Activated CD4-positive, alpha-beta T cell treated with anti-CD3 and anti-CD28 coated beads for 1 hour (primary cell): ENCODE measurements at places on chromosomes 16 and 17.
A peak's percentile ranks its signal among the peaks of the same experiment; 100 is the strongest.

GRCh38 chr17:29283961-29284360, 10.0 kb downstream of the NUFIP2 start:
- no peak for DNase-seq

DNA sequence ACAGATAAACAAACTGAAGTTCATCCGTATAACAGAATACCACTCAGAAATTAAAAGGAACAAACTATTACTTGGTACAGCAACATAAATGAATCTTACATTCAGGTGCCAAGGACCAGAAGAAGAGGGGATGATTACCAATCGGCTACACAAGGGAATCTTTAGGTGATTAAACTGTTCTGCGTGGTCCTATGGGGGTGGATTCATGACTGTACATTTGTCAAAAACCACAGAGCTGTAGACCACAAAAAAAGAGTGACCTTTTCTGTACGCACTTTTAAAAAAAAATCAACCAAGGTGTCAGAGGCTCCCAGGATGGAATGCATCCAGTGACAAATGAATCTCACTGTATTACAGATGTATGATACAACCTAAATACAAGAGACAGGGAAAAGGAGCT, 110.8 kb downstream of the CDYL2 start:
- DNase-seq: no peak

GRCh38 chr17:68462381-68463210, 5.3 kb upstream of the WIPI1 start:
- DNase-seq: peak; percentile 44

DNA sequence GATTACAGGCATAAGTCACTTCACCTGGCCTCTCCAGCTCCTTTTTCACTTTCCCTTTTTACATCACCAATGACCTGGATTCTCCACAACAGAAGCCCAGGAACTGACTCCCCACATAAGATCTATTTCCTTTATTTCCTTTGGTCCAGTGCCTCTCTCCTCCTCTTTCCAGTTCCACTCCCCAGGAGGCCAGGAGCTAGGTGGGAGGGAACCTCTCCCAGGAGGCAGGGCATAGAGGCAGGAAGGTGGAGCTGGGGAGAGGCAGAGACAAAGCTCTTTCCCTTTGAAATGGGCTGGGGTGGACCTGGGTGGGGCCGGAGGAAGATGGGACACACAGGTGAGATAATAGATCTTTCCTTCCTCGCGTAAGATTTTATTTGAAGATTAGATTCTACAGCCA, 318.3 kb upstream of the TNRC6C start:
- DNase-seq: no peak

DNA sequence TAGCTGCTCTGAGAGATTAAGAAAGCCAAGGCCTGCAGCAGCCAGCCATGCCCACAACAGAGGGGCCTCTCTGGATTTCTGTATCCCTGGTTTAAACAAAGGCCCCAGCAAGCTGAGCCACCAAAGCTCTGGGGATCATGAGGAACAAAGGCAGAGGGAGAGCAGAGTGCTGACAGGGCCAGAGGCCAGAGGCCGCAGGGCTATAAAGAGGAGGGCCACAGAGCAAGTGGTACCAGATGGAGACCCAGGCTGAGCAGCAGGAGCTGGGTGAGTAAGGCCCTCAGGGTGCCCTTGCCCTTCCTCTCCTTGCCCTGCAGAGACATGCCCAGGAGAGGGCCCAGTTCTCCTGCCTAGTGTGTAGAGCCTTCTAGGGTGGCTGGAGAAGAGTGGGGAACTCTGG, at the start of gene CRYBA1:
Gene CRYBA1 (plus strand): TSS at position 232 of the 400 bp plus-strand sequence. CDS start 5 bp downstream, at position 237.
- DNase-seq: no peak
